ENCODE measurements at places on chromosomes 3 and 15.

DNA sequence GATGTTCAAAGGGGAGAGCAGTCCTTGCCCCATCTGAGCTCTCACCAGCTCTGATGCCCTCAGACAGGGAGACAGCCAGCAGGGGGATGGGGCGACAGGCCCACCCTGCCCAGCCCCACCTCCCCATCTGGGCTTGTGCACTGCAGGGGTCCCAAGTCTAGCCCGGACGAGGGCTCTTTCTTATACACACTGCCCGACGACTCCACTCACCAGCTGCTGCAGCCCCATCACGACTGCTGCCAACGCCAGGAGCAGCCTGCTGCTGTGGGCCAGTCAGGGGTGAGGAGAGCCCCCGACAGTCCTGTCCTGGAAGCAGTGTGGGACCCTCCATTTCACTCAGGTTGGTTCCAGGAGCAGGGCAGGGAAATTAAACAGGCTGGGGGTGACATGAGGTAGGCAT is 73.9 kb downstream of the BOC start:
- DNase-seq = no peak

DNA sequence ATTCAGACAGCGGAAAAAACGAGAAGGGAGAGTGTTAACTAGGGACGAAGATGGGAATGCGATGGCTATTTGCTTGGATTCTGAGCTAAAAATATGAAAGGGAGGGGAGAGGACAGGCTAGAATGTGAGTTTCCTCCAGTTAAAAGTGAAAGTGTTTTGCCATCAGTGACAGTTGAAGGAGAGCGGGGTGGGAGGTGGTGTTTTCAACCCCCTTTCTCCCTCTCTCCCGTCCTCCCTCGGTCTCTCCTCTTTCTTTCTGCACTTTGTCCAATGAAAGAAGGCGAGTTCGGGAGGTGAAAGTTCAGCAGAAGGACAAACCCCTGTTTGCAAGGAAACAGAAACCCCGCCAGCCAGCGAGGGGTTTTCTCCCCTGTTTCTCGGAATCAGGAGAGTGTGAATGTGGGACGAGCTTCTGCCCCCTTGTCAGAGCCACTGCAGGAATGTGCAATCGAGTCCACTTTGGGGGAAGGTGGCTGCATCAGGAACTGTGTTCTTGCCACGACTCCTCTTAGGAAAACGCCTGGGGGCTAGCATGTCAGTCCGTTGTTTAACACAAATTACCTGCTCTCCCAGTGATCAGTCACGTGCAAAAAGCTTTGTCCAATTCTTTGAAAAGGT is 975 bp upstream of the FOXP1 start:
- DNase-seq = peak; percentile 6

DNA sequence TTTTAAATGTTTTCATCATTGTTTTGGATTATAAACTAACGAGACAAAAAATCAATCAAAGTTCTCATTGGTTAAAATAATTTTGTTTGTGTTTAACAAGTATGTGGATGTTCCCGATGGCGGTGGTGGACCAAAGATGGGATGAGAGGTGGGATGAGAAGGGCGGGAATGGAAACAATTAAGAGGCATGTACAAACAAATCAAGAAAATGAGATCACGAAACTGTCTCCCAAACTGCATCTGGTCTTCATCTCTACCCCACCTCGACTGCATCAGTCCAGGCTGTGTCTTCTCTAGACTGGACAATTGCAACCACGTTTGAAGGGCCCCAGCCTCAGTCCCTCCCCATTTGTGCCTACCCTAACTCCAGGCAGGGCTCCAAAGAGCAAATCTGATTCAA is 56.1 kb downstream of the SLC12A8 start:
- no peak for DNase-seq

DNA sequence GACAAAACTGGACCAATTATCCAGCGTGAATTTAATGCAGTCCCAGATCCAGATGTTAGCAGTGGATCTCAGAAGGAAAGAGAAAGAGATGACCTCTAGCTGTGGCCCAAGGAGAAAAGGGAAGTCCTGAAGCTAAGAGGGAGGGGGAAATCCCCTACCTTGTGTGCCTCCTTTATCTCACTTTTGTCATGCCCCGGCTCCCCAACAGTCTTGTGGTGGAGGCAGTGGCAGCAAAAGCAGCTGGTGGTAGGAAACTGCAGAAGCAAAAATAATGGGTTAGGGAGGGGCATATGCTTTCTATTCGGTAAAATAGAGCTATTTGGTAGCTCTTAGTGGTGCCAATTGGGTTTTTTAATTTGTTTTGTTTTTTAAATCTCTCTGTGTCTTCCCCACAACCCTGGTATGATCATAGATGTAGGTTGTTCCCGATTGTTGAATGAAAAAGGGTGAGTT is 56.5 kb downstream of the MCTP2 start:
- DNase-seq = peak; percentile 60

- DNase-seq = no peak
Measured at GRCh38 chr3:195063581-195064193, 207.3 kb downstream of the XXYLT1 start.

DNA sequence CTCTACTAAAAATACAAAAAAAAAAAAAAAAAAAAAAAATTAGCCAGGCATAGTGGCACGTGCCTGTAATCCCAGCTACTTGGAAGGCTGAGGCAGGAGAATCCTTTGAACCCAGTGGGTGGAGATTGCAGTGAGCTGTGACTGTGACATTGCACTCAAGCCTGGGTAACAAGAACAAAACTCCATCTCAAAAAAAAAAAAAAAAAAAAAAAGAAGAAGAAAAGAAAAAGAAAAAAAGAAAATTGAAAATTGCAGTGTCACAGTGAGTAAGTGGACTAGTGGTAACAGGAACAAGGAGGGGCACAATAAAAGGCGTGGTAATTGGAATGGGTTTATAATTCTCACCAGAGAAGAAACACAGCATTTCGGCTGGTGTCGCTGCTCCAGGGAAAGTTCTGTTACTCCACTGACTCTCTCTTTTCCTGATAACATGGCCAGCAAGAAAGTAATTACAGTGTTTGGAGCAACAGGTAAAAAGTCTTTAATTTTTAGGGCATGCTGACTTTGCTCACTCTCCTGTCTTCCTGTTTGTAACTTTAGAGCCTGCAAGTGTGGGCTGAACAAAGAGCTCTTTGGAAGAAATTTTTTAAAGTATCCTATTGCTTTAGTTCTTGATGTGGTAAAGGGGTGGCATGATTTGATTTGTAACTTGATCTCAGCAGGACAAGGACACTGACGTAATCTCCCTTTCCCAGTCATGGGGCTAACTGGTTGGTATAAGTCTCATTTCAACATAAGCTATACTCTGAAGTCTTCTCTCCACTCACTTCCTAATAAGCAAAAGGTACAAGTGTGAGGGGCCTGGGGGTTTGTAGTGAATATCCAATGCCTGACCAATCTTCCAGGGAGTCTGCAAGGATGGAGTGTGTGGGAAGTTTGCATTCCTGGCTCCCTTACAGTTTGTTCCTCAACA is 22.1 kb upstream of the TRA2B start:
- no peak for DNase-seq

DNA sequence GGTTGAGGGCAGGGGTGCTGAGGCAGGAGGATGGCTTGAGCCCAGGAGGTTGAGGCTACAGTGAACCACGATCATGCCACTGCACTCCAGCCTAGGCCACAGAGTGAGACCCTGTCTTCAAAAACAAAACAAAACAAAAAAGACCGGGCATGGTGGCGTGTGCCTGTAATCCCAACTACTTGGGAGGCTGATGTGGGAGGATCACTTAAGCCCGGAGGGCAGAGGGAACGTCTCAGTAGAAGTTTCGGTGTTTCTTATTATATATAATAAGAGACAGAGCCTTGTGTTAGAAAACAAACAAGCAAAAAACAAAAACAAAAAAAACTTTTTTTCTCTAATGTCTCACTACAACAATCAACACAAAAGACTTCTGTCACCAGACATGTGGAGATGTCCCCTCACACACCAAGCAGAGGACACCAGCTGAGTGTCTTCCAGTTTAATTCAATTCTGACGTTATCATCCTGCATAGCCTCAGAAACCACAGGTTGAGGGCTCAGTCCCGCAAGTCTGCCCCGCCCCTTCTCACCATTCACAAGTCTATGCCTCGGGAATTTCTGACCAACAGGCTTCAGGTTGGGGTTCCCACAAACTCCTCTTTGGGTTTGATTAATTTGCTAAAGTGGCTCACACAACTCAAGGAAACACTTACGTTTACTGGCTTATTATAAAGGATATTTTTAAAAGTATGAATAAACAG is 24.0 kb upstream of the EIF4A2 start:
- DNase-seq = no peak

DNA sequence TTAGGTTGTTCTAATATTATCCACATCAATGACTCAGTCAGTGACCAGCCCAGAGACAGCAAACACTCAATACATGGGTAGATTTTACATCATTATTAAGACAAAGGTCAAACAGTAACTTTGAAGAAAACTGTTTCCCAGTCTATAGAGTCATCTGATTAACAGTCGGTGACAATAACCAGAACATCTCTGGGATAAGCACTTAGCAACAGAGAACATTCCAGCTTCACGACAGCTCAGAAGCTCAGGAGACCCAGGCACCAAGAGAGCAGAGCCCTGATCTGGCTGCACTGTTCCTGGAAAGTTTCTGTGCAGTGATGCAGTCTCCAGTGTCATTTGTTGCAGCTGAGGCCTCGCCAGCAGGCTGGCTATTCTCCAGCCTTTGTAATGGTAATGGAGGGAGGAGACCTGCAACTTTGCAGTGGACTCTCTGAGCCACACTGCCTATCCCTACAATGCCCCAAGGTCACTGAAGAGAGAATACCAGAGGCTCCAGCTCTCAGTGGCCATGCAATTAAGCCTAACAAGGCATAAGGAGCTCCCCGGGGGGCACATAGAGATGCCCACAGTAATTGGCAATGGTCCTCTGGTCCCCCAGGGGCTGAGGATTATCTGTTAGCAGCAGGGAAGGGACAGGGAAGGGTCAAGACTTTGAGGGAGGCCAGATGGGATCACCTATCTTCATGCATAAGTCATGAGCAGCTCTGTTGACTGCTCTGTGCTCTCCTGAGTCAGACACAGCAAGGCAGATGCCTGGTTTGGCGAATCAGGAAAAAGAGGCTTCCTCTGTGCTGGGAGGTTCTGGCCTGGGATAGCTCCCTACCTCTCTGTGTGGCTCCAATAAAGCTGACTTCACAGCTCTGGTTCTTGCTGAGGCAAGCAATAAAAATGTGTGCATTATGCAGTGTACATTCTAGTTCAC is 163.6 kb downstream of the CTNNB1 start:
- no peak for DNase-seq

DNA sequence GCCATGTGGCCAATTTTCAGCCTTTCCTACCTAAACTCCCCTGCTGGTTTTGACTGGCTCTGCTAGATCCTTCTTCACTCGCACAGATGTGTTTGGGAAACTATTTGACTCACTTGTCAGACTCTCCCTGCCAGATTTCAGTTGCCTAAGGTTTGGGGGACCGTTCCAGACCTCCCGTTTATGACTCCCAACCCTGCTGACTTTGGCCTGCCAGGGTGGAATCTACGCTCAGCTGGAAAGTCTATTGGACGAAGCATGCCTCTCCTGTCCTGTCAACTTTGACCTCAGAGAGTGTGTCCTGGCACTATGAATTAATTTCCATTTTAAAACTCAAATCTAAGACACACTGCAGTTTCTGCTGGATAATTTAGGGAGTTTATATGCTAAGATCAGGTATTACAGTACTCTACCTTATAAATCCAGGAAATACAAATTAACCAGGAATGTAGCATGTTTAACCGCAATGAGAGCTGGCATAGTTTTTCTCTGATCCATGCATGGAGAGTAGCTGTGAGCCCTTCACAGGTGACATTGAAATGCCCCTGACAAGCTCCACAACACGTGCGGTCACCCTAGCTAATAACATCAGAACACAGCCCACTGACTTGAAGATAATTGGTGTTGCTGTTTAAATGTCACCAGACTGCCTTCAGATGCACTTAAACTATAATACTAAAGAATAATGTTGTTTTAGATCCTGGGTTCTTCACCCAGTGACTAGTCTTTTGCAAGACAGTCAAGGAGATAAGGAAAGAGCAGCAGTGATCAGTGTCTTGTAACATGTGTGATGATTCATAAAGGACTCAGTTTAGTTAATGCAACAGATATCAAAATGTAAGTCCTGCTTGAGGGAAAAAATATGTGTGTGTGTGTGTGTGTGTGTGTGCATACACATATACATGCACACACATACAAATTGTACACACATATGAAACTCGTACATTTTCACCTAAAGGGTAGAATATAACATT is 223.0 kb upstream of the MCTP2 start:
- no peak for DNase-seq

DNA sequence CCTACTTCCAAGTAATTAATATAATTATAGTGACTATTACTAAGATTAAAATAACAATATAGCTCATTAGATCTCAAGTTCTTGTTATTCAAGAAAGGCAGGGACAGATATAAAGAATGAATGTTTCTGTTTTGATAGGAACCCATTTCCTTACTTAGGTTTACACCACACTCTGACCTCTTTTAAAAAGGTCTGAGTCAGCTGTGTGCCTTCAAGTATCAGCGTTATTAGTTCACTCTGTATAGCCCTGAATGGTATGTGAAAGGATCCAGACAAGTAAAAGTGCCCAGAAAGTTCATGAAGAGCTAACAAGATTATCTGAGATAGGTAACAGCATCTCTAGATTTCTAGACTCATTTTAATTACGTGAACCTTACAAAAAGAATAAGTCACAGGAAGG is 28.9 kb downstream of the PDCD10 start:
- no peak for DNase-seq

DNA sequence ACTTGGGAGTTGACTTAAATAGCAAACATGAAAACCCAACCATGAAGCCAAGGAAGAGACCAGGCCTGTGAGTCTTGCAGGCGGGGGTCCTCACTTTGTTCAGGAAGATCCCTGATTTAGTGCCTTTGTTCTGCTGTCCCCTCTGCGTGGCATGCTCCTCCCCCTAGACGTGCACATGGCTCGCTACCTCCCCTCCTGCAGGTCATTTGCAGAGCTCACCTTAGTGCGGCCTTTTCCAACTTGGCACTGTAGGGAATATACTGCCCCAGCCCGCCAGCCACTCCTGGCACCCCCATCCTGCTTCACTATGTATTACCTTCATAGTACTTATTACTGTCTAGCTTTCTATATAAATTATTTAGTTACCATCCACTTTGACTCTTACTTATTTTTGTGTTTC is 18.3 kb downstream of the GXYLT2 start:
- DNase-seq = no peak
